ENCODE measurements at places on chromosomes 2 and 18.

DNA sequence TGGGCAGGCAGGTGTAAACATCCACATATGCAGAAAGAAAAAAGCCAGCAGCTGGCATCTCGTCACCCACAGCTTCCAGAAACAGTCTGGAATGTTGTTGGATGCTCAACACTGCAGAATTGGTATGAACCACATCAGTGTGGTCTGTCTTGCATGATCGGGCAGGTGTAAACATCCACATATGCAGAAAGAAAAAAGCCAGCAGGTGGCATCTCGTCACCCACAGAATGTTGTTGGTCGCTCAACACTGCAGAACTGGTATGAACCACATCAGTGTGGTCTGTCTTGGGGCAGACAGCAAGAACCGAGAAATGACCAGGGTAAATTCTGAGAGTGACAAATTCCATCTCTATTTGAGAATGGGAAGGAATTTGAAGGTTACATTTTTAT is 39.6 kb downstream of the DOCK10 start:
- DNase-seq: no peak

DNA sequence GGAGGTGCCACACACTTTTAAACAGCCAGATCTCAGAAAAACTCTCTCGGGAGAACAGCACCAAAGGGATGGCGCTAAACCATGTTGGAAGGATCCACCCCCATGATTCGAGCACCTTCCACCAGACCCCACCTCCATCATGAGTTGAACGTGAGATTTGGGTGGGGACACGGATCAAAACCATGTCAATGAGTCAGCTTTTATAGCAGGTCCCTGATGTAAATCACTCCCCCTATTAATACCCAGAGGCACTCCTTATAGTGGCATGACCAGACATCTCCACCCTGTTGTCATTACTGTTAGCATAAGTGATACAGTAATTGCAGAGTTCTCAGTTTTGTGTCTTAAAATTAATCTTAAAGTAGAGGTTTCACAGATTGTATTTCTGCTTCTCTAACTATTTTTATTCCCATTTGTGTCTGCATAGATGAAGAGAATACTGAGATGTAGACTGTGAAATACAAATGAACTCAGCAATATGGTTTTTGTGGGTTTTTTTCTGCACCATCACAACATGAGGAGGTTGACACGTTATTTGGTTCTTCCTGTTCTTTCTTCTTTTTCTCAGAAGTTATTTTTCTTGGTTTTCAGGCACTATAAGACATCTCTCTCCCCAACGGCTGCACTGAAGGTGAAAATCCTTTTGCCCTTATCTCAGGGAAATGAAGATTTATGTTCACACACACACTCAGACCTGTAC is 218.2 kb downstream of the ARL4C start:
- DNase-seq: no peak

DNA sequence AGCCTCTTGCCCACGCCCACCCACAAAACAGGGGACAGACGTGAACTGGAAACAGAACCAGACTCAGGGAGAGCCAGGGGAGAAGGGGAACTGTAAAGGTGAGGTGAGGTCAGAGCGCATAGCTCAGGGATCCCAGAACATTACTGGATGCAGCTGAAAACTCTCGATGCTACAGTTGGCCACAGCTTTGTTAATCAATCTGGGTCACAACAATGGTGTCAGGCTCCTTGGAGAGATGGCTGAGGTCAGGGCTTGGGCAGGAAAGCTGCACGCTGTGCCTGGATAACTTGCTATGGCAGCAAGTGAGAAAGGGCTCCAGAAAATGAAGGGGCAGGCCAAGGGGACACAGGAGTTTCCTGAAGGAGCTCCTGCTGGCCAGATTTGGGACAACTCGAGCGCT is 263.3 kb downstream of the TFCP2L1 start:
- no peak for DNase-seq

- no peak for DNase-seq
Observed at GRCh38 chr2:69020496-69021426, 7.8 kb downstream of the ANTXR1 start.

DNA sequence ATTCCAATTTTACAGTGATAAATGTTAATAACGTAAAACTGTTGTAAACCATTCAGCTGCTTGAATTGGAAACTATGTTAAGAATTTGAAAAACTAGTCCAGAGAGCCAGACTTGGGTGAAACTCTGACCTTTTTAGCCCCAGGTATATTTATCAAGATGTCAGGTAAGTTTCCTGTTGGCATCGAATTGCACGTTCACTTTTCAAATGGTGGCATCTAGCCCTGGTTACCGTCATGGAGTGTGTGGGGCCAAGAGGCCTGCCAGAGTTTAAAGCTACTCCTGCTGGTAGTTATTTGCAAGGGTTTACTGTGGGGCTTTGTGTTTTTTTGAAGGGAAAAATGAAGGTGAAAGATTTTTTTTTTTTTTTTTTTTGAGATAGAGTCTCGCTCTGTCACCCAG is 109.9 kb downstream of the WDSUB1 start:
- DNase-seq: no peak

DNA sequence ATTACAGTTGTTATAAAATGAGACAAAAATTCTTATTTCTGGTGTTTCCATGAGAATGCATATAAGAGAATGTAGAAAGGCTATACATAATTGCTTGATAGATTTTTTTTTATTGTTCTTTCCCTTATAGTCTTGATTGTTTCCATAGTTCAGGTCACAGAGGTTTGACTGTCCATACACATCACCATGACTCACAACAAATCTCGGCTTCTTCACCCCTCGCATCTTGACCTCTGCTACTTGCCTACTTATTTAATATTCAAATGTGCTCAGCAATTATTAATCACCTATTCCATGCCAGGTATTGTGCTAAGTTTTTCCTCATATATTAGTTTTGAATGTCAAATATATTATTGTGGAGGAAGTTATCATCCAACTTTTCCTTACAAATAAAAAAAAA is 789.6 kb downstream of the RNF144A start:
- peak; percentile 48 for DNase-seq

DNA sequence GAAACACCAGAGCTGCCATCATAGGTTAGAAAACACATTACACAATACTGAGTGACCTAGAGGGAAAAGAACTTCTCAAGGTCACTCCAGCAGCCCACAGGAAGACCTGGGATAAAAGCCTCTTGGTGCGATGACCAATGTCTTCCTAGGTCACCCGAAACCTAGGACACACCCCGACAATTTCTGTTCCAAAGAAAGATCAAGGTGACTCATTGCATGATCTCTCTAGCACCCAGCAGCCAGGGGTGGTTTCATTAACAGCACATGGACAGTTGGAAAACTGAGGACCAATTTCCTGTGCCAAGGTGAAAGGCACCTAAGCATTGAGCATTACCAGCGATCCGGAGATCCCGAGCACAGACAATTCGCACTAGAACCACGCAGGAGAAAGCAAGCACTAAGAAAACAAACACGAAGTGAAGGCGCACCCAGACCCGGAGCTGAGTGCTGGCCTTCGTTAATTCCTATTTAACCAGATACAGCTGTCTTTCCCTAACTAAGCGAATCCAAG is 1.5 kb downstream of the CACNB4 start:
- peak; percentile 31 for DNase-seq

- peak; percentile 63 for DNase-seq
Observed at GRCh38 chr2:217886720-217887309, 116.0 kb downstream of the TNS1 start.

DNA sequence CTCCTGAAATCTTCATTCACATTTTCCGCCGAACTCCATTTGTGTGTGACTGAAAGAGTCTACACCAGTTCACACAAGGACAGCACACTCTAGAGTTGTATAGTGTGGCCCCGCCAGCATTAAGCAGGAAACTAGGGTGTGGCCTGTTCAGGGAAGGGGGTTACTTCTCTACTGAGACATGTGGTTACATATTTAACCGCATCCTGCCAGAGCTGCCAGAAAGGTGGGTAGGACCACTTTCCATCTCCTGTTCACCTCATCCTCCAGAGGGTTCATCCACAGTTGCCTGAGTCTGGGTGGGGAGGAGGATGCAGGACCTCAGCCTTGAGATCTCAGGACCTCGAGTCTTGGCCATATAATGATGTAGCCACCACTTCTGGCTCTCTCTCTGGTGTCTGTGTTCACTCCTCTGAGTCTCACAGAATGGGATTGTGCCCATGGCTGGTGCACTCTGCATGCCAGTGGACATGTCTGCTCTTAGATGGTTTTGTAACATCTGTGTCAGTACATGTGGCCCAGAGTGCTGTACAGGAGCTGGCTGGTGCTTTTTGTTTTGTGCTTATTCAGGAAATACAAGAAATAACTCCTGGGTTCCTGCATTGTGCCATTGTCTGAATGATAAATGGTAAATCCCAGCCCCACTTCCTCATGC is 7.7 kb upstream of the SP140L start:
- no peak for DNase-seq

DNA sequence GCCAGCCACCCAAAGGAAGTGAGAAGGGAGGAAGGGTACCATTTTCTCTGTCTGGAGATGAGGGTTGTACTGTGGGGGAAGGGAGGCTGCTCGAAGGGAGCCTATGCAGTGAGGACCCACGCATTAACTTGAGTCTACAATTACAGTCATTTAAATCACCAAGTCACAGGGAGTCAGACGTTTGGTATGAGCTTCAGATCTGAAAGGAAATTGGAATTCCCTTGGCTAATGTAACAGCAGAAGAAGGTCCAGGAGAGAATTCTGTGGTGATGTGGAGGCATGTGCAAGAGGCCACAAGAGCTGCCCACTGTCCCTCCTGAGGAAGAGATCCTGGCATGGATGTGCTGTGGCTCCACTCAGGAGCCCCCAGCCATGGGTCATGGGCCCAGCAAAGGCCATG is 22.5 kb downstream of the DAPL1 start:
- peak; percentile 53 for DNase-seq

GRCh38 chr18:56977309-56977708 is 169.6 kb upstream of the BOD1L2 start:
- no peak for DNase-seq

- no peak for DNase-seq
Observed at GRCh38 chr2:61254536-61254935, 92.5 kb downstream of the C2orf74 start.

DNA sequence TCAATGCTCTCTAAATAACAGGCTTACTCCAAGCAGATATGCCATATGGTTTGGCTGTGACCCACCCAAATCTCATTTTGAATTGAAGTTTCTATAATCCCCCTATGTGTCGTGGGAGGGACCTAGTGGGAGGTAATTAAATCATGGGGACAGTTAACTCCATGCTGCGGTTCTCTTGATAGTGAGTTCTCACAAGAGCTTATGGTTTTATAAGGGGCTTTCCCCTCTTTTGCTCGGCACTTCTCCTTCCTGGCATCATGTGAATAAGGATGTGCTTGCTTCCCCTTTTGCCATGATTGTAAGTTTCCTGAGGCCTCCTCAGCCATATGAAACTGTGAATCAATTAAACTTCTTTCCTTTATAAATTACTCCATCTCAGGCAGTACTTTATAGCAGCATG is 302.7 kb upstream of the ZC3H15 start:
- no peak for DNase-seq

GRCh38 chr2:71130905-71131244 is 441 bp downstream of the MPHOSPH10 start:
- peak; percentile 26 for DNase-seq

DNA sequence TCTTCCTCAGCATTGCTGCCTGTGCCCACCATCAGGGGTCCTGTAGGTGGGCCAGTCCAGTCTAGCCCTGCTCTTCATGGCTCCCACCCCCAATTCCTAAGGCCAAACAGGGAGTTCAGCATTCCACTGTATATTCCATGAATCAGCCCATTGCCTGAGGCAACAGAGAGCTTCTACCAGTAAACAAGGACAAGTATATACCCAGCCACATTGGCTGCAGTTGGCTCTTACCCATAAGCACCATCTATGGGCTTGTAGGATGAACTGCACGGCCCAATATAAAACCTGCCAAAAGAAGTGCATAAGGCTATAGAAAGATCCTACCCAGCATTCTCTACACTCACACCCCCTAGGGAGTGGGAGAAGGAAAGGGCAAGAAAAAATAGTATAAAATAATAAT is 95.1 kb upstream of the SALL3 start:
- no peak for DNase-seq

GRCh38 chr2:113878743-113879142 is 11.1 kb upstream of the ACTR3 start:
- no peak for DNase-seq

DNA sequence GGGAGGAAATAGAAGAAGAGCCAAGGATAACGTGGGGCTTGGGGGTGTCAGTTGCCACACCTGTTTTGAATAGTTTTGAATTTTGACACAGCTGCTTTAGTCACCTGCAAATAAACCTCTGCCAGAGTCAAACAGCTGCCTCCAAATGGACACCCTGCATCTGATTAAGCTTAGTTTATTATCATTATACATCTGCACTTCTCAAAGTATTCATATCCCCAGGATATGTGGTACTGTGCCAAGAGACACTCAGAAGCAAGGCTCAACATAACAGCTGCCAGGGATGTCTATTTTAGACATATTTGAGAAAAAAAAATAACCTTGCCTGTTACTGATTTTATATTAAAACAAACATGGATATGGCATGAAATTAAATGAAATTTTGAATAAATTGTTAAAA is 122.5 kb upstream of the WDR75 start:
- peak; percentile 32 for DNase-seq

DNA sequence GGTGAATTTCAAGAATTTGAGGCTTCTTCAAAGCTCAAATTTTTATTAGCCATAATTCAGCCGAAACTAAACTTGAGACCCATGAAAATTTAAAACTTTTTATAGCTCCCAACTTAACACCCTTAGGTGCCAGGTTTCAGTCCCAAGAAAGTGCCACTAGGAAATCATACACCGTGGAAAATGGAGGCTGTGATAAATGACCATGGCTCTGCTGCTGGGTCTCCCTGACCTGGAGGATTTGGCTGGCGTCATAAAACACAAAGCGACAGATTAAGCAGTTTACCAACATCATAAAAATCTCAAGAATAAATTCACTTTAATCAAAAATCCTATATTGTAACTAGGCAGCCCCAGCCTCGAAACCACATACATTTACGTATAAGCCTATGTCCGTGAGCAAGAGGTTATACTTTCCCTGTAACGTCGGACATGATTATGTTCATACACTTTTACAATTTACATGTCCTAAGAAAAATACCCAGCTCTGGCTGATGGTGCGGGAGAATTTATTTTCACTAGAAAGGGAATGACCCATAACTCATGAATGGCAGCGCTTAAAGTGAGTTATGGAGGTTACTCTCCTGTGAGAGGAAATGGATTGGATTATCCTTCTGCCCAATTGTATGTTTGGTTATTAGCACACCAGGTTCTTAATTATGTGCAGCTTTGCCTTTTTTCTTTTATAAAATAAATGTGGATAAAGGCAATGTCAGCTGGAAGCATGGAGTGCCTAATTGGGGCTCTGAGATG is 329.4 kb downstream of the AGPS start:
- DNase-seq: no peak

Measured in EL (cell line).